ENCODE measurements at places on chromosomes 6 and 20.

DNA sequence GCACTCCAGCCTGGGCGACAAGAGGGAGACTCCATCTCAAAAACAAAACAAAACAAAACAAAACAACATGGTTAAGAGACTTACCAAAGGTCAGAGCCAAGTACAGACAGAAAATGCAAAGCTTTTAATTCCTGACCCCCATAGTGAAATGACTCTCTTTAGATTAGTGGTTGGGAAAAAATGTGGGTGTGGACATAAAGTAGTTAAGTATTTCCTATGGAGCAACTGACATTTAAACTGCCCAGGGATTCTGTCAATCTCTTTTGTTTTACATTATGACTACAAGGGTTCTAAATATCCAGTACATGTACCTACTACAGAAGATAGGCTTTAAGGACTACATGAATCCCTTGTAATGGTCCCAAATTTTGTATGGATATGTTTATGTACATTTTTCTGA, 75.1 kb downstream of the IRAK1BP1 start:
- DNase-seq: no peak

DNA sequence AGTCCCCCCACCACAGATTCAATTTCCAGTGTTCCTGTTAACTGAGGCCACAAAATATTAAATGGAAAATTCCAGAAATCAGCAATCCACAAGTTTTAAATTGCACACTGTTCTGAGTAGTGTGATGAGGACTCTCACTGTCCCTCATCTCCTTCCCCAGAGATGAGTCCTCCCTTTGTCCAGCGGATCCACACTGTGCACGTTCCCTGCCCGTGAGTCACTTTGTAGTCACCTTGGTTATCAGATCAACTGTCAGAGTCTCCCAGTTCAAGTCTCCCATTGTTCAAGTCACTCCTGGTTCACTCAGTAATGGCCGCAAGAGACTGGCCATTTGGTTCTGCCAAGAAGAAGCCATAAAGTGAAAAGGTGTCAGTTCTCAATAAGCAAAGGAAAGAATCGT, 168.6 kb upstream of the AFDN start:
- DNase-seq: no peak

DNA sequence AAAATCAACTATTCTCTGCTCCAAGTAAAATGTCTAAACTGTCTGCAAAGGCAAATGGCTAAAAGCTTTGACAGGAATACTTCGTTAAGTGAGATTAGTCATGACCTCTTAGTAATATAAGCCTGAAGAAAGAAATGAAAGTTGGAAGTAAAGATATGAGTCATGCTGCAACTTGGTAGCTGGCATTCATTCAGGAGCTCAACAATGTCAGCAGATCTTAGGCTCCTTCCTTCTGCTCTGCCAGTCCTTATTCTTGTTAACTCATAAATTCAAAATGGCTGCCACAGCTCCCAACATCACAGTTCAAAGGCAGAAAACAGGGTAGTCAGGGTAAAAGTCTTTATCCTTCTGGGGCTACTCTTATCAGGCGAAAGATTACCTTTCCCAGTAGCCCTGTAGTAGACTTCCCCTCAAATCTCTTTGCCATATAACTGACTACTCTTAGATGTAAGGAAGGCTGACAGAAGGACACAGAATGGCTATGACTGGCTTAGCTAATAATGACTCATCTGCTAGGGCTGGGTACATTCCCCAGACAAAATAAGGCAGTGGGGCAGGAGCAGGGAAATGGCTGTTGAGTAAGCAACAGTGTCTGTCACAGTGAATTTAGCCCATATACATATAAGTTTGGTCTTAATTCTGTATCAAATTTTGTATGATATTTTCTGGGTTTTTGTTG, 24.4 kb upstream of the C6orf62 start:
- no peak for DNase-seq

DNA sequence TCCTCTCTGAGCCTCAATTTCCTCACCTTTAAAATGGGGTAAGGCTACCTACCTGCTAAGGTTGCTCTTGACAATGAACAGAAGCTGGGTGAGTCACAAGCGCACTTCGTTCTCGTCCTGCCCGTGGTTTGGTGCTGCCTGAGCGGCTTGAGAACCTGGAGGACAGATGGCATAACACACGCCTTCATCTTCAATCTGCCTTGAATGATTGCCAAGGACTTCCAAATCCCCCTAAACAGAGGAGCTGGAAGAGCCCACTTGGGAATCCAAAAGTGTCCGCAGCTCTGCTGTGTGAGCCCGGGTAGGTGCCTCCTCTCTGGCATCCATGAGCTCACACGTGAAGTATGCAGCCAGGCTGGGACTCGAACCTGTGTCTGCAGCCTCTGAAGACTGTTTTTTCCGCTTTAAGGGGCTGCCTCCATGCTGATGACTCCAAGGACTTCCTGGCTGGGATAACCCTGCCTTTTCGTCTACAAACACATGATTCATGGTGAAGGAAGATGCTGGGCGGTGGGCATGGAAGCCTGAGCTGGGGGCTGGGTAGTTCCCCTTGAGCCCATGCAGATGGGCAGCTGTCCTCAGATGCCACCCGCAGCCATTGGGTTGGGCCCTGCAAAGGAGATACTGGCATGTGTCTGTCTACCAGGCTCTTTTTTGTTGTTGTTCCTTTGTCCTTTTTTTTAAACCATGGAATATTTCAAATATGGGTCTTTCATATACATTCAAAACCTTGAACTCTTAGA, 25.3 kb upstream of the CSNK2A1 start:
- no peak for DNase-seq

DNA sequence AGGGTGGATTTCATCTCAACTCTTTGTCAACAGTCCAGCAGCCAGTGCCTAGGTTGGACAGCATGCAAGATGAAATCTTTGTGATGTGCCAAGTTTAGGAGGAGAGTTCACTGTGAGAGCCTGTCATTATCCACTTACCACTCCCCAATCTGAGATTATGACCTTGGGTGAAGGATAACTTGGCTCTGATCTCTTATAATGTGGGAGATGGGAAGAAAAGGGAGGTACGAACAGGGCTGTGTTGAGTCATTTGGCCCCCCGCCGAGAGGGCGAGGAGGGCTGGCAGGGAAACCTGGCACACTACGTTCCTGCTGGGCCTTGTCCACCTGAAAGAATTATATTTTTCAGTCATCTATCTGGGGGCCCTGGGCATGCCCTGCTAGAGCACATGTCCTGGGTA, 35.8 kb downstream of the LAMA4 start:
- no peak for DNase-seq

DNA sequence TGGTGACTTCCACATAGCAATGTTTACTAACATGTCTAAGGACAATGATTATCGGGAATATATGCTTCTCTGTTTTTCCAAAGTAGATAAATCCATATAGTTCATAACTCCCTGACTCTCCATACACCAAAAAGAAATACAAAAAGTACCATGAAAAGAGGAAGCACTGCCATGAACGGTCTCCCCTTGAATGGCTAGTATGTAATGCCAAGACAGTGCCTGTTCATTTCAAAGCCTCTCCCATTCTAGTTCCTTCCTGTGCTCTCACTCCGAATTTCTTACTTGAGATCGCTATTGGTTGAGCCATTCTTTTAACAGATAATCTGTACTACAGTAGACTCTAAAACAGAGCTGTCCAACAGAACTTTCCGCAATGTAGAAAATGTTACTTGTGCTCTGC, 54.8 kb upstream of the EDN1 start:
- DNase-seq: no peak

DNA sequence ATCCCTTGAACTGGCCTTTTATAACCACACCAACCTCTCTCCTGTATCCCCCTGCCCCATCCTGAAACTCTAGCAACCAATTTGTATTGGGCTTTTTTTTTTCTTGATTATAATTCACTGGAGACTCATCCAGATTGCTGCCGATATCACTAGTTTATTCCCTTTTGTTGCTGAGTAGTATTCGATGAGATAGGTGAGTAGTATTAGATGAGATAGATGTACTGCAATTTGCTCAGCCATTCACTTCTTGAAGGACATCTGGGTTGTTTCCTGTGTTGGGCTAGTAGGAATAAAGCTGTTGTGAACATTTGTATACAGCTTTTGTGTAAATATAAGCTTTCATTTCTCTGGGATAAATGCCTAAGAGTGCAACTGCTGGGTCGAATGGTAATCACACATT, 58.2 kb downstream of the GCLC start:
- DNase-seq: no peak

DNA sequence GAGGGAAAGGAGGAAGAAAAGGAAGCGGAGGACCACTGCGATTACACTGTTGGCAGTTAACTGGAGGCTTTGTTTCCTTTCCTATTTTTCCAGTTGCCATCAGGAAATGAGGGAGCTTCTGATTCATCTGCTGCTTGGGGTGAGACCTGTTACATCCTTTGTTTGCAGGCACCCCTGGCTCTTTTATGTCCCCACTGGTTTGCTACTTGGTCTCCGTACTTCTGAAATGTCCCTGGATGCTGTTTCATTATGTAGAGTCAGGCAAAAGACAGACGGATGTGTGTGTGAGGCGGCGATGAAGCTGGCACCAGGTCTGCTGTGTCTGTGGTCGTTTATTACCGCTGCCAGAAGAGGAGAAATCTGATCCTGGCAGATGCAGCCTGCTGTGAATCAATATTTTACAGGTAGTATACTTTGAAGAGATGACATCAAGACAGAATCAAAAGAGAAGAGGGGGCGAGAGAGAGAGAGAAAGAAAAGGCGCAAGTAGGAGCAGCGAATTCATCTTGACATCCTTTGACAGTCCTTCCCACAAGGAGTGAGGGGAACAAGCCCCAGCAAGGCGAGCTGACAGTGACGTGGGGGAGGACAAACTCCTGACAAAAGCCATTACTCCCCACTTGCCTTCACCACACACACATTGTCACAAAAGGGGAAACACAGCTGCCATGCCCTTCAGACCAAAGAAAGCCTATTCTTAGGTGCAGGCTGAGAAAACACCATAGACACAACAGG, 145.9 kb upstream of the FBXL4 start:
- DNase-seq: no peak

- no peak for DNase-seq
Measured at GRCh38 chr6:19413323-19413722, 423.8 kb upstream of the ID4 start.

GRCh38 chr6:164795056-164795815, 514.2 kb downstream of the C6orf118 start:
- no peak for DNase-seq

GRCh38 chr6:122102026-122102425, 297.4 kb upstream of the HSF2 start:
- DNase-seq: no peak

- DNase-seq: no peak
Measured at GRCh38 chr6:21965016-21965415, 331.8 kb downstream of the PRL start.

- DNase-seq: no peak
Measured at GRCh38 chr20:8530022-8530421, 398.0 kb downstream of the PLCB1 start.
